ENCODE measurements at places on chromosomes 4 and X.

- DNase-seq = no peak
These were observed 62.8 kb downstream of the UCHL1 start for GRCh38 chr4:41319553-41319952.

GRCh38 chrX:10089378-10089795, 67.4 kb upstream of the CLCN4 start:
- DNase-seq = no peak

DNA sequence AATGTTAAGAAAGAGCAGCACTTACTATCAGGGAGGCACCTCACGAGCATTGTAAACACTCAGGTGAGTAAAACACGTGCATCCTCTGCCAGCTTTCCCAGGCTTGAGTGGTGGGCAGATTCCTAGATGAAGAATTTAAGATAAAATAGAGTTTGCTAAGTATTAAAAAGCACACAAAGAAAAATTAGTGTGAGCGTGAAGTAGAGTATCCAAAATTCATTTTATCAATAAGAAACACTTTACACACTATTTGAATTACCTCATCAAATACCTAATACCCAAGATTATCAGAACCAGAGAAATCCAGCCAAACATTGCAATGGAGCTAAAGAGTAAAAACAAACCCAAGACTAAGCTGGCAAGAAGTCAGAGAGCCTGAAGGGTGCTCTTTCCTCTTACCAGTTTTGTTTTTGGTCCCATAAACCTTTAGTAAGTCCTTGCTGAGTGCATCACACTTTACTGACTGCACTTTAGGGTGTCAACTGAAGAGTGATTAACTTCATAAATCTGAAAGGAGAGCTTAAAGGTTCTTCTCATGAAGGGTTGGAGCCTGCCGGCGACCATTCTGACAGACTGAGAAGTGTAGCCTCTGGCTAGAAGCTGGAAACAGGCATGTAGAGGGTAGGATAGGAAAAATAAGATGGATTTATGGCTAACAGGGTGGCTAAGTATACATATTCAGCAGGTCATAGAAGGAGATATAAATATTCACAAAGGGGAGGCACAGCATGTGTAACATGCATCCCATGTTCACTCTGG, 151.1 kb downstream of the SLC7A11 start:
- DNase-seq = no peak

DNA sequence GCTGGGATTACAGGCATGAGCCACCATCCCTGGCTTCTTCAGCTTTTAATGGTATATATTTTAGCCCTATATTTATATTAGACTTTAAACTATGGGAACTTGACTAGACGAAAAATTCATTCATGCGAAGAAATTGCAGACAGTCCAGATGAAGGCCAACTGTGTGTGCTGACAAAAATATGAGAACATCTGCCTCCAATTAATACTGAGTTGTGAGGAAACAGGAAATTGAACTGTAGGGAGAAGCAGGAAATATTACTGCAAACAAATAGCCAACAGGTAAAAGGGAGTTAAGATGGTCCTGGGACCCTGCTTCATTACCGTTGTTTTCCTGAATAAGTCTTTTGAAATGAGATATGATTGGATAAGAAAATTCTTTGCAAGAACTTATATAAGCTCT, 26.3 kb downstream of the MGARP start:
- no peak for DNase-seq

- DNase-seq = no peak
These were observed 13.8 kb upstream of the SLC2A9 start for GRCh38 chr4:10035130-10035529.

DNA sequence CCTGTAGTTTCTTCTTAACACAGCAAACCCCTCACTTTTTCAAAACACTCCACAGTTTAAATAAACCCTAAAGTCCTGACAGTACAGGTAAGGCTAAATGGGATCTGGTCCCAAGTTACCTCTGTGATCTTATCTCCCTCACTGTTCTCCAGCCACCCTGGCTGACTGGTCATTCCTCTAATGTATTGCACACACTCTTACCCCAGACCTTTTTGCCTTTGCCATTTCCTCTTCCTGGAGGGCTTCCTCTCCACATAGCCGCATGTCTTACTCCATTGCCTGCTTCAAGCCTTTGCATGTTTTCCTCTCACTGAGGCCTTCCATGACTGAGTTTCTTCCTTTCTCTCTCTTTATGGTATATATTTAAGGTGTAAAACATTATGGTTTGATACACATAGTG, 19.5 kb upstream of the ANXA3 start:
- no peak for DNase-seq

GRCh38 chr4:10007793-10008608, 13.3 kb downstream of the SLC2A9 start:
- no peak for DNase-seq

Data from dorsolateral prefrontal cortex (tissue), 122 donors.